ENCODE measurements at places on chromosomes 2 and 18.

DNA sequence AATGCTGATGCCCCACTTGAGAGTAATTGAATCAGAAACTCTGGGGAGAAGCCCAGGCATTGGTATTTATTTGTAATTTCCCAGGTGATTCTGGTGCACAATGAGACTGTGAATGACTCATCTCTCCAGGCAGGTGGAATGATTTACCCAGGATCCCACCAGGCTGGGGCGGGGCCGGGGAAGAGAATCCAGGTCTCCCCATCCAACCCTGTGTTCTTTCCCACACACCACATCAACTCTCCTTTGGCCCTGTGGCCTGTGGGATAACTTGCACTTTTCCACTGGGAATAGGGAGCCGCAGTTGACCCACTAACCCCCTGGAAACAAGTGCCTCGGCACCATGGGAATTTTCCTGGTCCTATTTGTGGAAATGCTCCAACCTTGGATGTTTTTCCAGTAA is 409.8 kb downstream of the ZNF521 start:
- no peak for DNase-seq

DNA sequence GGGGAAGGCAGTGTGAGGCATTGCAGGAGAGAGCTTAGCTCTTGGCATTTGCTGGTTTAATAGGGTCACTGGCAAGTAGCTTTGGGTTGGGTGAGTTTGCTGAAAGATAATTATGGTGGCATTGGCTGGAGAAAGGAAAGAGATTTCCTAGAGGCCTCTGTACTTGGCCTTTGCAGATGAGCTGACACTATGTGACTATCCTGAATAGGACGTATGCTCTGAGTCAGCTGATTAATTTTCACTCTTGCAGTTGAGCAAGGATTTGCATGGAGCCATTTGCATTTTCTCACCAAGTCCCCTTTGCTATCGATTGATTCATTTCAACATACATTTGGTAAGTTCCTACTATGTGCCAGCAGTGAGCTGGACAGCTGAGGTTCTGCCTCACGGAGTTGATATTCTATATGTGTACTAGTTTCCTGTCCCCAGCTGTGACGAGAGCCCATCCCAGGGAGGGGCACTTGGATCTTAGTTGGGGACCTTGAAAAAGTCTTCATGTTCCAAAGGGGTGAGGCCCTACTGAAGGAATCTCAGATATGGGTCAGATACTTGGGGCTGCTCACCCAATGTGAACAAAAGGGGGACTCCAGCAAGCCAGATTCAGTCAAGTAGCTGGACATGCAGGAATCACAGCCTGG is 245.7 kb downstream of the LOXHD1 start:
- no peak for DNase-seq

GRCh38 chr2:55302241-55302640 is 33.2 kb upstream of the MTIF2 start:
- no peak for DNase-seq

DNA sequence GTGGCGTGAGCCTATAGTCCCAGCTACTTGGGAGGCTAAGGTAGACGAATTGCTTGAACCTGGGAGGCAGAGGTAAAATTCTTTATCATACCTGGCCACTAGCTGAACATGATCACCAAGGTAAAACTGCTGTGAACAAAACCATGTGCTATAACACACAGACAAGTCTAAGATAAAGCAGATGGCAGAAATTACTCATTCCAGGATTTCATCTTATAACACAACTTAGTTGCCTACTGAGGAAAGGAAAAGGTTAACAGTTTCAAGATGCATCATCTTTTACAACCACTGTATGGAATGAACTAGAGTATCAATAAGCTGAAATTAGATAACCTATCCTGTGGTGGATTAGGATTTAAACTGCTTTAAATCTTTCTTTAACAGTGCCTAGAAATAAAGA is 8.3 kb downstream of the ARL5A start:
- no peak for DNase-seq

- DNase-seq, result no peak
These were observed 97.1 kb upstream of the RMDN2 start for GRCh38 chr2:37827911-37828511.

GRCh38 chr2:189146553-189146952 is 33.0 kb downstream of the COL5A2 start:
- DNase-seq, result no peak

DNA sequence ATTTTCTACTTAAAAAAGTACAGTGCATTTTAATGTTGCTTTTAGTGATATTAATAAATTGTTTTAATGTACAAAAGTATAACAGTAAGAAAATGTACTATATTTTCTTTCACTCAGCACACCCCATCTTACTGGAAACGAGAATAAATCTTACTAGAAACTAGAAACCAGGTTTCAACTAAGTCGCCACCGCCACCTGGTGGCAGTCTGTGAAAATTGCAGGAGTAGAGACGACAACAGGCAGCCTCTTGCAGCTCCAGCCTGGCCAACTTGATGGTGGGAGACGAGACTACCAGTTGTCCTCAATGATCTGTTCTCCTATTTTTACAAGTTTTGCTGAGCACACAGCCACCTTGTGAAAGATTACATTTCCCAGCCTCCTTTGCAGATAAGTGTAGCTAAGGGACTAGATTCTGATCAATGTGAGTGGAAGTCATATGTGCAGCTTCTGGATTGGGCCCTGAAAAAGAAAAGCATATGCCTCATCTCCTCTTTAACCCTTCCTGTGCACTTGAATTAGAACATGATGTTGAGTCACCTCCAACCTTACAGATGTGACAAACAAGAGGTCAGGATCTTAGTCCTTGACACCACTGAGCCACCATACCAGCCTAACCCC is 8.7 kb downstream of the OTOF start:
- DNase-seq, result peak; percentile 44

GRCh38 chr2:54672590-54673456 is 50.6 kb upstream of the EML6 start:
- no peak for DNase-seq

GRCh38 chr2:159010963-159011362 is 42.5 kb downstream of the TANC1 start:
- no peak for DNase-seq
